Activated T-helper 2 cell treated with anti-CD3 and anti-CD28 coated beads, Interferon-gamma antibody, Interleukin-2, Interleukin-4, amounts not matched to agents 10 μg/mL and 5 μg/mL and 100 μg/mL, durations not matched to agents 14 hours and 24 hours and 36 hours (primary cell): ENCODE measurements at places on chromosomes 13 and 19.

- DNase-seq: no peak
Measured at GRCh38 chr13:113742445-113743120, 16.4 kb upstream of the TMEM255B start.

GRCh38 chr19:55013596-55013995 is 24.5 kb downstream of the GP6 start:
- no peak for DNase-seq

DNA sequence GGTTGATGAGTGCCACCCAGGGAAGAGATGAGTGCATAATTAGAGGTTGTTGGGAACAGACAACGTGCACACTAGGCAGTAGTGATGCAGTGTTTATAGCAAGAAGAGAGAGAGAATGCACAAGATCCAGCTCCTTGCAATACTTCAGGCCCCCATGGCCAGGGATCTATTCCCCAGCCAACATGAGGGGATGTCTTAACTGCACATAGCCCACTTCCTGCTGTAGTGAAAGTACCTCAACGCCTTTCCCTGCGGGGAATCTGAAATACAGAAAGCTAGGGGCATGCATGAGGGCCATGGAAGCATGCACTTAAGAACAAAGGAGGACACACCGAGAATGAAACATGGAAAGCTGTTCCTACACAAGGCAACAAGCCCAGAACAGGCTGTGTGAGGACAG is 636.7 kb upstream of the GPC6 start:
- no peak for DNase-seq

DNA sequence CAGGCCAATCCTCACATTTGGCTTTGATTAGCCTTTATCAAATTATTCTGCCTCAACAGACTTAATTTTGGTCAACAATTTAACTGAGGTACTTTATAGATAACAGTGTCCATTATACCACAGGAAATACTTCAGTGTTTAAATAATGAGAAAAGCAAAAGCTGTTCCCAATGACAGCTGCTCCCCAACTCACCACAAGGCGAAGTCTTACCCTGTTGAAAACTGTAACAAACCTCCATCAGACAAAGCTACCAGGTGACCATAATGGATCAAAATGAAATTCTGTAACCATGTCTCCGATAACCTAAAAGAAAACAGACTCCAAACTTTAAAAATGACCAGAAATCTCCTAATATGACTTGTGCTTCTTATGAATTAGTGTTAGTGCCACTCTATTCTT is 50.3 kb downstream of the ZNF44 start:
- DNase-seq: no peak

DNA sequence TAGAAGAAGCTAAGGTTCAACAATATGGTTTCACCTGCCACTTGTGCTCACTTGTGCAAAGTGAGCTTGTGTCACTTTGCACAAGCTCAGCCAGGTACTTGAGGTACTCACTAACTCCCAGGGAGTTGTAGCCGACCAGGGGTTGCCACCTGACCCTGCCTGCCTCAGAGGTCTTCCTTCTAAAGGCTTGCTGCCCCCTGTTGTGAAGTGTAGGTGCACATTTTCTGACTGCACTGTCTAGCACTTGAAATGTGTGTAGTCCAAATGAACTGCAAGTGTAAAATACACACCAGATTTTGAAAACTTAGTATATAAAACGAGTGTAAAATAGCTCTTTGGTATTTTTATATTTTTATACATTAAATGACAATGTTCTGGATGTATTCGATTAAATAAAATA is 230.8 kb downstream of the DLEU7 start:
- no peak for DNase-seq

GRCh38 chr19:55624109-55625003 is at the start of gene ZNF784:
ZNF784 (minus strand) TSS chr19:55624566; CDS start chr19:55624561, 5 bp downstream.
- peak; percentile 89 for DNase-seq

DNA sequence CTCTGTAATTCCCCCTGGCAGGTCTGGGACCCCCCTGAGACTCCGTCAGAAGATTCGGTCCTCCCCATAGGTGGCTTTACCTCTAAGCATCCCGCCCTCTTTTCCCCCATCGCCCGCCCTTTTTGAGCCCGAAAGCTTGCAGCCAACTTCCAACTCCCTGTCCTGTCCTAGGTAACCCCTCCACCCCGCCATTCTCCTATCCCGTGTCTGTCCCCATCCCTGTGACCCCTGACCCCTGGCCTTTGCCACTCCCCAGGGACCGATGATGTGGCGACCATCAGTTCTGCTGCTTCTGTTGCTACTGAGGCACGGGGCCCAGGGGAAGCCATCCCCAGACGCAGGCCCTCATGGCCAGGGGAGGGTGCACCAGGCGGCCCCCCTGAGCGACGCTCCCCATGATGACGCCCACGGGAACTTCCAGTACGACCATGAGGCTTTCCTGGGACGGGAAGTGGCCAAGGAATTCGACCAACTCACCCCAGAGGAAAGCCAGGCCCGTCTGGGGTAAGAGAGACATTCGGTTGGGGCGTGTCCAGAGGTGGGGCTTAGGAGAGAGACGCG is 488 bp downstream of the RCN3 start:
- no peak for DNase-seq

GRCh38 chr13:44894001-44894770 is 95.1 kb downstream of the NUFIP1 start:
- no peak for DNase-seq

GRCh38 chr13:30633861-30634260 is 16.1 kb downstream of the USPL1 start:
- DNase-seq: no peak
